ENCODE measurements at places on chromosomes 12 and 14.

DNA sequence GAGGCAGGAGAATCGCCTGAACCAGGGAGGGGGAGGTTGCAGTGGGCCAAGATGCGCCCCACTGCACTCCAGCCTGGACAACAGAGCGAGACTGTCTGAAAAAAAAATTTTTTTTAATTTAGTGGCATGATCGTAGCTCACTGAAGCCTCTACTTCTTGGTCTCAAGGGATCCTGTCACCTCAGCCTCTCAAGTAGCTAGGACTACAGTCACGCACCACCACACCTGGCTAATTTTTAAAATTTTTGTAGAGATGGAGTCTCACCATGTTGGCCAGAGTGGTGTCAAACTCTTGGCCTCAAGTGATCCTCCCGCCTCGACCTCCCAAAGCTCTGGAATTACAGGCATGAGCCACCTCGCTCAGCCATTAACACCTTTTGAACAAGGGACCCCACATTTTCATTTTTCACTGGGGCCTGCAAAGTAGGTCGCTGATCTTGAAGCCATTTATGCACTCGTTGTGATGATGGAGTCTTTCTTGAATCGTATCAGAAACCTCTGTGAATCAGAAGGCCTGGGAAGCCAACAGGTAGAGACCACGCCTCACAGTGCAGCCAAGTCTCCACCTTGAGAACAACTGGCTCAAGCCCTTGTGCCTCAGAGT lies 5.9 kb downstream of the HCAR1 start:
- DNase-seq, result no peak

- DNase-seq, result no peak
These were observed 60.3 kb downstream of the PHLDA1 start for GRCh38 chr12:75971253-75971652.

DNA sequence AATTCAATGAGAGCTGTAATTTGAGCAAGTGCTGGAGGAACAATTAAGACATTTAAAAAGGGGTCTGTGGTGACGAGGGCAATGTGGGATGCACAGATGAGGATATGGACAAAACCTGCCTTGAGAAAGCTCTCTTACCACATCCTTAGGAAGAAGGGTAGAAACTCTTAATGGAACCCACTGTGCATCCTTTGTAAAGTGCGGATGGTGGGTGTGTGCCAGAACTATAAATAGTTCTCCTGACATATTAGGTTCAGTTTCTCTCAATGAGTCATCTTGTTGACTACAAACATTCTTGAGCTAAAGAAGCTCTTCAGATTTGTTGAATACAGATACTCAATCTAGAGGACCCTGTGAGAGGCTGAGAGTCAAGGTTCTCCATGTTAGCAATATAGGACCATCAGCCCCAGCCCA lies 106.1 kb upstream of the ANO4 start:
- no peak for DNase-seq

DNA sequence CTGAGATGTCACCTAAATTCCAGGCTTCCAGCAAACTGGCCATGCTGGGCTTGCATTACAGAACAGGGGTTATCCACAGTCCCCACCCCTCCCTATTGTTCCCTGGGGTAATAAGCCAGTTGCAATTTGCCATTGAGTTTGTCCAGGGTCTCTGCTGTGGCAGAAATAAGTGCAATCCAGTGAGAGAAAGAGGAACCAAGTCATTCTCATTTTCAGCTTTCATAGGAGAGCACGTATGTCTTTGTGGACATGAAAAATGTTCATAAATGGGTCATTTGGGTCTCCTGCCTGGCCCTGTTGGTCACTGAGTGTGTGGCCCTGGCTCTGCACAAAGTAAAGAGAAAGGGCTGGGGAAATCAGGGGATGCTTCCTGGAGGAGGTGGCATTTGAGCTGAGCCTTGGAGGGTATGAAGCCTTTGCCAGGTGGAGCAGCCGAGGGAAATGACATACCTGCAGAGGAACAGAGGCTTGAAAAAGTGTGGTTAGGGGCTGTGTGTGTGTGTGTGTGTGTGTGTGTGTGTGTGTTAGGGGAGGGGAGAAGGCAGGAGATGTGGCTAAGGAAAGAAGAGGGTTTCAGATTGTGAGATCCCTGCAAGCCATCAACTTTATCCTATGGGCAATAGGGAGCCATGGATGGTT lies 29.3 kb downstream of the CMKLR1 start:
- DNase-seq, result no peak

DNA sequence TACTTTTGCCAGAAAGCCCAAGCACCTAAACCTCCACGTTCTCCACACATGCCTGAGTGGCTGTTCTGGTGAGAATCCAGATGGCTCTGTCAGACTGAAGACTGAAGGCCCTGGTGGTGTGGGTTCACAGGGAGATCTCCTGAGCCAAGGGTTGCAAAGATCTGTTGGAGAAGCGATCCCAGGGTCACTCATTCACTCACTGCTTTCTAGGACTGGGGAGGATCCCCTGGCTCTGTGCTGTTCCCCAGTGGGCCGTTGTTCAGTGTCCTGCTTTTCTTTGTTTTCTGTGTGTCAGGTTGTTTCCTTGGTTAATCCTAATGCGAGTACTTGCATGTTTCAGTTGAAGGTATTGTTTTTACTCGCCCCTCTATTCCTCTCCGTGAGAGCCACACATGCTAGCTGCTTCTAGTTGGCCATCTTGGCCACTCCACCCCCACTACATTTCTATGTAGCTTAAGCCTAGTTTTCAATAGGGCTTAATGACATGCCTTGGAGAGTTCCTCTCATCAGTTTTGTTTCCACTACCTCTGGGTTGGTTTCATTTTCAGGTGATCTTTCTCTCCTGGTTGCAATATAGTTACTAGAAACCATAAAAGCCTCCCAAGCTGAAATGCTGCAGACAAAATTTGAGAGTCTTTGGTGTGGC lies 144.5 kb upstream of the SLC38A2 start:
- no peak for DNase-seq

DNA sequence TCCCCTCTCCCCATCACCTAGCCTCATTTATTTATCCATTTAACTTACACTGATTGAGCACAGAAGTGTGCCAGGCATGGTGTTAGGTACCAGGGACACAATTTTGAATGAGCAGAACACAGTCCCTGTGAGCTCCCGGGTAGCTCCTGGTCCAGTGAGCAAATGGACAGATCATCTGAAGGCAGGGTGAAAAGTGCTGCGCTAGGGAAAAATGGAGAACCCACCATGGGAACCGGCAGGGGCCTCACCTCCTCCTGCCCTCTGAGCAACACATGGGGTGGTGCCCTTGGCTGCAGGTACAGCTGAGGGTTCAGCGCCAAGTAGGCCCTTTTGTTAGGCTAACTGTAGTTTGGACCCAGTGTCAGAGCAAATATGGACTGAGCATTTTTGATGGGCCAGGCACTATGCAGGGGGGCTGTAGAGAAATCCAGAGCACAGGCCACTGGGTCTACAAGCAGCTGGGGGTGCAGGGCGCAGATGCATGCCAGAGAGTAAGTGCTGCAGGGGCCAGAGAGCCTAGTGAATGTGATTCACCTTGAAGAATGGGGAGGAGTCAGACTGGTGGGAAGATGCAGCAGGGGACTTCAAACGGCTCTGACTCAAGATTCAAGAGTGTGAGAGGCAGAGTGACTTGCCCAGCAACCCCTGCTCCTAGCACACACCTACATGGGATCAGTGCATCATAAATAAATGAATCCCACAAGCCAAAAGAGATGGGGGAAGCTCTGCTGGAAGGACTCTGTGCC lies 28.2 kb downstream of the LTBP2 start:
- no peak for DNase-seq

- DNase-seq, result no peak
These were observed 447.1 kb downstream of the ZFP36L1 start for GRCh38 chr14:68345738-68346137.

DNA sequence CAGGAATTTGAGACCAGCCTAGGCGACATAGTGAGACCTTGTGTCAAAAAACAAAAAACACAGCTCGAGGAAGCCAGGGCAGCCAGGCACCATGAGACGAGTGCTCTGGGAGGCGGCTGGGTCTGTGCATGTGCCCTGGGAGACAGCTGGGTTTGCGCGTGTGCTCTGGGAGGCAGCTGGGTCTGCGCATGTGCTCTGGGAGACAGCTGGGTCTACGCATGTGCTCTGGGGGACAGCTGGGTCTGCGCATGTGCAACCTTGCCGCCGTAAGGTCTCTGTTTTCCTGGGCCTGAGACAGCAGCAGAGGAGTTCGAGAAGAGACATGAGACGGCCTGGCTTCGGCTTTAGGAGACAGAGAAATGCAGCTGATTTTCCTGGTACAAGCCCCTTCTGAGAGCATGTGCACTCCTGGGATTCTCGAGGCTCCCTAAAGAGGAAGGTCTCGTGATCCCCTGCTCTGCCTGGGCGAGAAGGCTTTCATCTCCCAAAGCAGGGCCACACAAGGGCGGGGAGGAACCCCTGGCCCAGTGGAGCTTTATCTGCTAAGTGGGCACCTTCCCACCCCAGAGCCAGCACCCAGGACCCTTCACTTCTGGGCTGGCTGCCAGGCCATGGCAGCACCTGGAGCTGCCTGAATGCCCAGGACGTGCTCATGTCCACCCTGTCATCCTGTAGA lies 3.5 kb upstream of the BDKRB1 start:
- DNase-seq, result no peak

DNA sequence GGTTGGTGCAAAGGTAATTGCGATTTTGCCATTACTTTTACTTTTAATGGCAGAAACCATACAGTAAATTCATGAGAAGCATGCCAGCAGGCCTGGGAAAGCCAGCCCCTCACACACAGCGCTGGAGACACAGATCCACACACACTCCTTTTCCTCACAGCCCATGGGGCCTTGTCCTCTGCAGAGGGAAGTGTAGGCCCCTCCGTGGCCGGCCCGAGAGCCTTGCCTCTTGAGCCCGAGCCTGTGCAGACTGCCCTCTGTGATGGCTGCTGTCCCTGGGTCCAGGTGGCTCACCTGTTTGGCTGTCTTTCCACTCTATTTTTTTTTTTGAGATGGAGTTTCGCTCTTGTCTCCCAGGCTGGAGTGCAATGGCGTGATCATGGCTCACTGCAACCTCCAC lies 39.3 kb downstream of the XRCC3 start:
- no peak for DNase-seq

DNA sequence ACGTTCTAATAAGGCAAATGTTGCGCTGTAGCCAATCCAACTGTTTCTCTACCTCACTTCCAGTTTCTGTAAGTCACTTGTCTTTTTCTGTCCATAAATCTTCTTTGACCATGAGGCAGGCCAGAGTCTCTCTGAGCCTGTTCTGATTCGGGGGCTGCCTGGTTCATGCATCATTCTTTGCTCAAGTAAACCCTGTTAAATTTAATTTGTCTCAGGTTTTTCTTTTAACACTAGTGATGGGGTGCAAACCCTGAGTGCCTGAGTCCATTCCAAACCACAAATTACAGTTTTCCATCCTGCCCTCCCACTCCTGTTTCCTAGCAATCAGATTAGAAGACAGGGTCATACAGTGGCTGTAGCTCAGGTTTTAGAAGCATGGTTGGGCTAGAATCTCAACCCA lies 41.9 kb downstream of the VWF start:
- DNase-seq, result no peak

DNA sequence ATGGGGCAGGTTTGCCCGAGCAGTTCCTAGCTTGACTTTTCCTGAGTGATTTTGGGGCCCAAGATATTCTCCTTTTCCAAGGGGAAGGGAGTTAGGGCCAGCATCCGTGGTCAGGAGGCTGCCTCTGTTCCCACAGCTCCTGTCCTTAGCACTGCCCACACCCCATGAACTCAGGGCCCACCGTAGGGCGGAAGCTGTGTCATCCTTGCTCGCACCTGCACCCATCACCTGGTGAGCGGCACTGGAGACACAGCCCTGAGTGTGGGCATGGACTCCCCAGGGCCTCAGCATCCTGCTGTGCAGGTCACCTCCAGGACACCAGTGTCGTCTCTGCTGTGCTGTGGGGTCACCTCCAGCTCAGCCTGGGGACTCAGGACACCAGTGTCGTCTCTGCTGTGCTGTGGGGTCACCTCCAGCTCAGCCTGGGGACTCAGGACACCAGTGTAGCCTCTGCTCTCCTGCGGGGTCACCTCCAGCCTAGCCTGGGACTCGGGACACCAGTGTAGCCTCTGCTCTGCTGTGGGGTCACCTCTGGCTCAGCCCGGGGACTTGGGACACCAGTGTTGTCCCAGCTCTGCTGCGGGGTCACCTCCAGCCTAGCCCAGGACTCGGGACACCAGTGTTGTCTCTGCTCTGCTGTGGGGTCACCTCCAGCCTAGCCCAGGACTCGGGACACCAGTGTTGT lies 322.9 kb downstream of the ADGRD1 start:
- no peak for DNase-seq

GRCh38 chr12:70351076-70351475 lies 15.0 kb upstream of the KCNMB4 start:
- no peak for DNase-seq

GRCh38 chr12:12902036-12902435 lies 10.7 kb downstream of the GPRC5A start:
- DNase-seq, result no peak

DNA sequence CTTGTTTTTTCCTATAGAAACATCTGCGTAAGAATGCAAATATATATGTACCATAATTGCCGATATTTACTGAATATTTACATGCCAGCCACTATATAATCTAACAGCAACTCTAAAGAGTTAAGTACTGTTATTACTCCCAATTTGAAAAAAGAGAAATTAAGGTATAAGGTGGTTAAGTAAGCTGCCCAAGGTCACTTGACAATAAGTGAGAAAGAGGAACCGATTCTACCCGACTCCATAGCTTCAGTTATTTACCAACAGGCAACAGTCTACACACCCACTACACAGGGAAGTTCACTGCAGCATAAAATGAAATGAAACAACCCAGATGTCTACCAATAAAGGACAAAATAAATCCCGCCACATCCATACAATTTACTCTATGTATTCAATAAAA lies 1.1 kb downstream of the MIS18BP1 start:
- no peak for DNase-seq

GRCh38 chr12:19833775-19834501 lies 394.6 kb downstream of the AEBP2 start:
- no peak for DNase-seq

- DNase-seq, result no peak
These were observed 9.9 kb upstream of the SLC38A2 start for GRCh38 chr12:46382408-46382963.

- no peak for DNase-seq
These were observed 9.5 kb downstream of the TRMT61A start for GRCh38 chr14:103538291-103539055.

DNA sequence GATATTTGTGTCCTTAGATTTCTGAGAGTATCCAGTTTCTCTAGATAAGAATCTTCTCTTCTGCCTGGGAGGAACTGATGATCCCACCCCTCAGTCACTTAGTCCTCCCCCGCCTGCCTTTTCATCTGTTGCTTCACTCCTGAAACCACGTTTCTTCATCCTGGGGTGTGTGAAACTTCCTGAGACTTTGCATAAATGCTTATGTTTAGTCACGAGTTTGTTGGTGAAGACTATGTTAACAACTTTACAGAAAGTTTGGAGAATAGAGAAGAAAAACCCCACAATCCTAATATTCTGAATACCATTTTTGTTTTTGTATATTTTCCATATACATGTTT lies 33.2 kb downstream of the MARK3 start:
- no peak for DNase-seq

DNA sequence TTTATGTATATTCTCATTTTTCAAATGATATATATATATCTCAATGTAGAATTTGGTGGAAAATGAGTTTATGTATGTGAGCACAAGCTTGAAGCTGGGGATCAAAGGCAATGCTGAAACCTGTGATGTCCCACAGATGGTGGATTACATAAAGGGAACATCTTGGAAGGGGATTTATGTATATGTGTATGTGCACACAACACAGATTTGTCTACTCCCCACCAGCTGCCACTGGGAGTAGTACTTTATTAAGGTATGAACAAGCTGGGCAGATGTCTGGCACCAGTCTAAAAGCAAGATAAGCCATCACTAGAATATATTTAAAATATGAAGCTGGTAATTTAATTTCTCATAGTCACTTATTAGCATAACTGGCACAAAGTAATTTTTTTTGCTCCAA lies 895.6 kb downstream of the SLC6A15 start:
- DNase-seq, result no peak

Data from left lobe of liver (tissue), 2 donors.